ENCODE measurements at places on chromosomes 1 and 21. TPM values are rescaled to one million over a fixed set of nuclear protein-coding genes. Genes with fewer than 3 reads are reported as not detected.

The CLDN8 gene
- total RNA-seq: 2.9 TPM

The CLDN17 gene
- total RNA-seq: not detected

The OMA1 gene
- total RNA-seq: 33.4 TPM

The SLAMF6 gene
- 4.8 TPM for total RNA-seq

The C4BPB gene
- 10.4 TPM for total RNA-seq

The RAB13 gene
- 103 TPM for total RNA-seq

The TNFRSF14 gene
- 152 TPM for total RNA-seq

The DHX9 gene
- 121 TPM for total RNA-seq

The HTR6 gene
- total RNA-seq: not detected

The OR2T35 gene
- total RNA-seq: not detected

DNA sequence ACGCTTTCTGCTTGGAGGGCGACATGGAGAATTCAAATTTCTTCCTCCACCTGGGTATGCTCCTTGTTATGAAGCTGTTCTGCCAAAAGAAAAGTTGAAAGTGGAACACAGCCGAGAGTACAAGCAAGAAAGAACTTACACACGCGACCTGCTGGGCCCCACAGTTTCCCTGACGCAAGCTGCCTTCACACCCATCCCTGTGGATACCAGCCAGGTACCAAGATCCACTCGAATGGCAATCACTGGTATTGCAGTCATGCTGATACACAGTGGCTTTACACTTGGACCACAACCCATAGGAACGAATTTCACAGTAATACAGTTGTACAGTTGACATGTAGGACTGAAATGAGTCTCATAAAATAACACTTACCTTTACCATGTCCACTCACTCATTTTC, 387.4 kb downstream of the ZP4 start:
- no peaks in the 10 kb centered on the region for H3K27me3 ChIP-seq
- no peak overlapping the region for H3K27ac ChIP-seq
- H3K4me1 ChIP-seq: no peaks in the 10 kb centered on the region
- DNase-seq: no peak
- no peak overlapping the region for H3K4me3 ChIP-seq
- no peaks in the 10 kb centered on the region for H3K36me3 ChIP-seq

DNA sequence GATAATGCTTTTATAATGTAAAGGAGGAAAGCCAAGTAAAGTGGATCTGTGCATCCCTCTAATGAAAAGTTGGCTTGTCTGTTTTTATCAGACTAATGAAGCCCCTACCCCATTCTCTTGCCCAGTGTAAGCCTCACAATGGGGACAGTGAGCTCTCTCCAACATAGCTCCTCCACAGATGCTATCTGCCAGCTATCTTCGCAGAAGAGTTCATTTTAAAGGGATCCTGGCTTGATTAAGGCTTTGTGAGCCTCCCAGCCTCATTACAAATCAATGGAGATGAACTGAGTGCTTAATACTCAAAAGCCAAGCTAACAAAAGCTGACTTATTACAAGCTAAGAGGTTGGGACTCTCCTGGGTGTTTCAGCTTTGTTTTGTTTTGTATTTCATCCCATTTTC, 514.7 kb downstream of the NUF2 start:
- H3K27ac ChIP-seq: no peak overlapping the region
- no peaks in the 10 kb centered on the region for H3K36me3 ChIP-seq
- H3K4me1 ChIP-seq: no peaks in the 10 kb centered on the region
- DNase-seq: no peak
- H3K27me3 ChIP-seq: no peaks in the 10 kb centered on the region
- H3K4me3 ChIP-seq: no peak overlapping the region

DNA sequence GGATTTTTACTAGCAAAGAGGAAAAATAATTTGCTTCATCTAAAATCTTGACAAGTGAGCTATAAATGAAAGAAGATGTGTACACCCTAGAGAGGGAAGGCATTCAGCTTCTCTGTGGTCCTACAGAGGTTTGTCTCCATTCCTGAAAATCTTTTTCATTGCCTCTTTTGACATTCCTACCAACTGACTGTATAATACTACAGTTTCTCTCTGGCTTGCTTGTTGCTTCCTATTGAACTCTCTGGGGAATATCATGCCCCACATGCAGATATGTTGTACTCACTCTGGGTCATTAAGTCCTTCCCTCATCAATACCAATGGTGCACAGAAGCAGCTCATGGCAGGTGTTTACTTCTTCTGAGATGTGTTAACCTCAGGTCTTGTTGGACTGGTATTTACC, 371.2 kb upstream of the PLXNA2 start:
- H3K27ac ChIP-seq: no peak overlapping the region
- H3K4me3 ChIP-seq: no peak overlapping the region
- no peaks in the 10 kb centered on the region for H3K4me1 ChIP-seq
- H3K27me3 ChIP-seq: no peaks in the 10 kb centered on the region

DNA sequence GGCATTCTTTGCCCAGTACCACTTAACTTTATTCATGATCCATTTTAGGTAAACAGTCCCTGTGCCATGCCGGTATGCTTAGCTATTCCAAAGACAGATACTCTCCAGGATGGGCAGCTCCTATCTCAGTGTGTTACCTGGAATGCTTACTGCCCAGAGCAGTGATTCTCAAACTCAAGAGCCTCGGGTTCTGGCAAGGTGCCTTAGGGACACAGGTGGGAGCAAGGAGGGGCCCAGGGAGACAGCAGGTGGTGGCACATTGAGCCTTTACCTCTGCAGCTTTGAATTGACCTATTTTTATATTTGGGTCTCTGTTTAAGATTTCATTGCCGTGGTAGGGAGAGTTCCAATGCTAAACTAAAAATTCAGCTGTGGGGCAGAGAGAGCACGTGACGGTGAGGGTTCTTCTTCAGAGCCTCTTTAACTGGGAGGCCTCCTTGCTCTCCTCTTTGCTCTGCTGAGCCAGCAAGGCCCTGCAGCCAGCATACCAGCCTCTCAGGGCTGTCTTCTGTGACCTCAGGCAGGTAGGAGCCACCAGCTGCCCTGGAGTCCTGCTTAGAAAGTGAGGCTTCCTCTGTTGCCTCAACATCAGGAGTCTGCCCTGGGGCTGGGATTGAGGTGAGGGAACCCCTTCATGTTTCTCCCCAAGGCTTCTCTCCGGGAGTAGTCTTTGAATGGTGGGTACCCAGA, 20.2 kb downstream of the PHGDH start:
- H3K4me1 ChIP-seq: no peaks in the 10 kb centered on the region
- H3K36me3 ChIP-seq: peaks cover 8% of the 10 kb centered on the region
- no peaks in the 10 kb centered on the region for H3K27me3 ChIP-seq
- DNase-seq: no peak

DNA sequence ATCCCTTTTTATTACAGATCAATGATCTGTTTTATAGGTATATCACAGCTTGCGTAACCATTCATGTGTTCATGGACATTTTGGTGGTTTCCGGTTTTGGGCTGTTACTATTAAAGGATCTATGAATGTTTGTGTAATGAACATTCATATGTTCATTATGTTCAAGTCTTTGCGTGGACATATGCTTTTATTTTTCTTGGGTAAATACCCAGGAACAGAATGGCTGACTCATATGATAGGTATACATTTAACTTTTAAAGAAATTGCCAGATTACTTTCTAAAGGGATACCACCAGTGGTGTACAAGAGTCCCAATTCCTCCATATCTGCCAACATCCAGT, 73.7 kb downstream of the SPATA46 start:
- H3K4me3 ChIP-seq: no peak overlapping the region
- no peak overlapping the region for H3K27ac ChIP-seq
- no peaks in the 10 kb centered on the region for H3K27me3 ChIP-seq
- no peaks in the 10 kb centered on the region for H3K36me3 ChIP-seq

- no peaks in the 10 kb centered on the region for H3K27me3 ChIP-seq
- H3K27ac ChIP-seq: peak overlapping the region; percentile 88
- no peak for DNase-seq
- H3K36me3 ChIP-seq: no peaks in the 10 kb centered on the region
Measured at GRCh38 chr1:61056196-61056572, 26.2 kb upstream of the NFIA start.

GRCh38 chr1:227766015-227766634, 30.9 kb downstream of the SNAP47 start:
- no peaks in the 10 kb centered on the region for H3K27me3 ChIP-seq
- DNase-seq: peak; percentile 38
- H3K27ac ChIP-seq: no peak overlapping the region
- peaks cover 49% of the 10 kb centered on the region for H3K4me1 ChIP-seq

DNA sequence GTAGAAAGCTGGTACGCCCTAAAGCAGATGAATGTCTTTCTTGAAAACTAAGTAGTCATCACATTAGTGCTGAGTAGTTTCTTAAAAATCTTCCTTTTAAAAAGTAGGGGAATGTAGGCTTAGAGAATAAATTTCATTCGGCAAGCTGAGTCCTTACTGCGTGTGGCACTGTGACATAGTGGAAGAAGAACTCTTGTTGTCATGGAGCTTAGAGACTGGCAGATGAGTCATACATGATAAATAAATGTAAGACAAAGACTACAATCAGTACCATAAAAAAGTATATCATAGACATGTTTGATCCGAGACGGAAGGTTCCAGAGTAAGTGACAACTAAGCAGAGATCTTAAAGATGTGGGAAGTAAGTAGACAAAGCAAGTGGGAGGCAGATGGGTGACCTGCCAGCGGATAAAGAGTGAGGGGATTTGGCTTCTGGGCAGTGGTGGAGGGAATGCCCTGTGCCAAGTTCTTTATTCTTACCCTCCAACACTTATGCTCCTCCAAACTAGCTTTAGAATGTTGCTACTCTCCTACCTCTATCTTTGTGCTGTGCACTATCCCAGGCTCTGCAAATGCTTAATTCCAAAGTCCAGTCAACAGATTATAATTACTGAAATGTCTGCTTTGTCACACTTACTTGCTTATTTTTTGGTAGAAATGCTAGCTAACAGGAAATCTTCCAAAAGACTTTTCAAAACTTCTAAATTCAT, 608.5 kb upstream of the USP24 start:
- H3K27ac ChIP-seq: no peak overlapping the region
- no peaks in the 10 kb centered on the region for H3K4me1 ChIP-seq
- DNase-seq: no peak
- H3K4me3 ChIP-seq: no peak overlapping the region
- no peaks in the 10 kb centered on the region for H3K36me3 ChIP-seq
- no peaks in the 10 kb centered on the region for H3K27me3 ChIP-seq

GRCh38 chr1:217389895-217390294, 241.0 kb downstream of the GPATCH2 start:
- H3K27me3 ChIP-seq: no peaks in the 10 kb centered on the region
- no peak overlapping the region for H3K27ac ChIP-seq
- no peak overlapping the region for H3K4me3 ChIP-seq
- DNase-seq: no peak
- H3K4me1 ChIP-seq: no peaks in the 10 kb centered on the region

- no peak overlapping the region for H3K4me3 ChIP-seq
- H3K27ac ChIP-seq: no peak overlapping the region
- DNase-seq: no peak
- no peaks in the 10 kb centered on the region for H3K27me3 ChIP-seq
- no peaks in the 10 kb centered on the region for H3K36me3 ChIP-seq
Measured at GRCh38 chr1:163076446-163076845, 7.3 kb downstream of the RGS4 start.

GRCh38 chr1:246199086-246199645, 307.9 kb downstream of the SMYD3 start:
- H3K27ac ChIP-seq: no peak overlapping the region
- no peaks in the 10 kb centered on the region for H3K36me3 ChIP-seq
- no peak for DNase-seq
- H3K4me3 ChIP-seq: no peak overlapping the region
- H3K27me3 ChIP-seq: no peaks in the 10 kb centered on the region

- H3K4me3 ChIP-seq: no peak overlapping the region
- peaks cover 4% of the 10 kb centered on the region for H3K27me3 ChIP-seq
- peak; percentile 67 for DNase-seq
- H3K27ac ChIP-seq: no peak overlapping the region
Measured at GRCh38 chr1:157170677-157171515, 32.7 kb upstream of the ETV3 start.

DNA sequence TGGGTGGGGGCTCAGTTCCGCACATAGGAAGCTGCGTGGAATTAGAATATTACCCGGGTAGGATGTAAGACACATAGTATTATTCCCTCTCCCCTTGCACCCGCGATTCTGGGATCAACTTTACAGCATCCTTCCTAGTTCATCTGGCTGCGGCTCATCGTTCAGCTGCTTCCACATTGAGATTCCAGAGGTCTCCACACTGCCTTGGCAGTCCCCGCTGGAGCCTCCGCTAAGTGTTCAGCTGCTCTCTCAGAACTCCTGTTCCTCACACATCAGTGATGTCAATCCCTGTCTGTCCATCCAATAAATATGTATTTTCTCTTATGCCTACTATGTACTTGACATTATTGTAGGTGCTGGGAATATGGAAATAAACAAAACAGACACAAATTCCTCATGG, 135.6 kb upstream of the SYT6 start:
- H3K27me3 ChIP-seq: no peaks in the 10 kb centered on the region
- no peak for DNase-seq
- H3K27ac ChIP-seq: no peak overlapping the region
- no peak overlapping the region for H3K4me3 ChIP-seq
- H3K4me1 ChIP-seq: no peaks in the 10 kb centered on the region
- no peaks in the 10 kb centered on the region for H3K36me3 ChIP-seq

All from lower lobe of right lung (tissue), 2 donors.